Fibroblast of skin of right biceps (primary cell): ENCODE measurements at places on chromosomes 5 and 9.

DNA sequence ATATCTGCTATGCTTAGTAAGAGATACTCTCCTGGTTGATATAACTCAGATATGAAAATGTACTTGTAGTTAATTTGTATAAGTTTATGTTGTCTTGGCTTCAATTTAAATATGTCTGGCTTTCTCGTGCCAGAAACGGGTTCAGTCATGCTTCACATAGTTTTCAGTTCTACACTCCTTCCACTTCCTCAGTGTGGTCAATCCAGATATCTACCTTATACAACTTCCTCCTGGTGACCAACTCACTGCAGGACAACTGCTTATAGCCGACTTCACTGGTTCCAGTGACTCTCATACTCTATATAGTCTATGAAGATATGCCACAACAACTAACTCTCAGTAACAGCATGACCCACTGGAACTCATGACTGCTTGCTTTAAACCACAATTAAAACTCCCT lies 690.4 kb downstream of the SLCO4C1 start:
- DNase-seq, result no peak

GRCh38 chr5:108579236-108579635 lies 168.5 kb upstream of the FER start:
- DNase-seq, result no peak

DNA sequence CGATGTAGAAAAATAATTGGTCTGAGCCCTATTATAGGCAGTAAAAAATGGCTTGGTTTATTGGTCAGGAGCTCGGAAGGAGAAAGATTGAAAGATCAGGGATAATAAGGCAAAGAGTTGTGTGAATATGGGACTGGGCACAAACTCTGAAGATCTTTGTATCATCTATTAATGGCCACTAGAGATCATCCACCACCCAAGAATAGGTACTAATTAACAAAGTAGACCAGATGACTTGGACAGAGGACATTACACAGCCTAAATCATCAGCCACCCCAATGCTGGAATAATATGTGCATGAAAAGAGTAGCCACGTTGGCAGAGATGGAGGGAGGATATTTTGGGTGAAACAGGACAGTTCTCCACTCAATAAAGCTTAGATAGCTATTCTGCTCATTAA lies 364.1 kb downstream of the EFNA5 start:
- no peak for DNase-seq

DNA sequence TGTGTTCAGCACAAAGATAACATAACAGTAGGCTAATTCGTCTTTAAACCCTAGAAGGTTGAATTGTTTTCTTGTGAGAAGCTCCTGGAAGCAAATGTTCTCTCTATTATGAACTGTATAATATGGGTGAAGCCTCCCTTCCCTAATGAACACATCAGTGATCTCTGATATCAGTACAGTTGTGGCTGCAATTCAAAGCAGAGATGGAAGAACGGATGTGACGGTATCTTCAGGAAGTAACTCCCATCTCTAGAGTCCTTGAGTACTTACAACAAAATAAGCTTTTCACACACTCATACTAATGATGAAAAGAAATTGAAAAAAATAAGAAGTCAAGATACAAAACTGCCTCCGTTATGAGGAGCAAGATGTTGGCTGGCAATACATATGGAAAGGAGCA lies 4.5 kb downstream of the HCN1 start:
- no peak for DNase-seq

- no peak for DNase-seq
Measured at GRCh38 chr9:137452006-137452760, 7.0 kb downstream of the NSMF start.

DNA sequence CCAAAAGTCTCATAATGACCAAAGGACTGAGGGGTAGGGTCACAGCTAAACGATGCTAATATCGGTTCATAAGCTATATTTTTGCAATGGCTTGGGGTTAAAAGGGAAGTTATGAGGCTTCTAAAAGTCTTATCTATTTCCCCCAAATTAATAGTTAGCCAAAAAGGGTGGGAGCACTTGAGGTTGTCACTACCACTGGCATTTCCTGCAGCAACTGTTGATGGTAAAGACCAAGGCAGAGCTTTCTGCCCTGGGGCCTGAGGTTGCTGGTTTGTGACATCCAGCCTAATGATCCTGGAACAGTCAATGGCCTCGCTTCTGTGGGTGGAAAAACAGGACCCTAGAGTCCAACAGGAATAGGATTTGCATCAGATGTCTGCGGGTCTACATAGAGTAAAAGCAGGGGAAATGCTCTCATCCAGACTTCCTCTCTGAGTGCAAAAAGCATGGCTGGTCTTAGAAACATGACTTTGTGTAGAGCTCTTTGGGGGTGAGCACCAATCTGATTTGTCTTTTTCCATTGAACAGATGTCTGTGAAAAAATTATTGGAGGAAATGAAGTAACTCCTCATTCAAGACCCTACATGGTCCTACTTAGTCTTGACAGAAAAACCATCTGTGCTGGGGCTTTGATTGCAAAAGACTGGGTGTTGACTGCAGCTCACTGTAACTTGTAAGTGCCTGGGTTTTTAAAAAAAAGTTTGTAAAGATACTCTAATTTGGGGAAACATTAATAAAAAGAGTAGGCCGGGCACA lies 2.7 kb downstream of the GZMA start:
- no peak for DNase-seq

- no peak for DNase-seq
Measured at GRCh38 chr9:132125944-132126679, 35.7 kb upstream of the NTNG2 start.

GRCh38 chr9:123119566-123119965 lies 86.1 kb downstream of the GPR21 start:
- peak; percentile 38 for DNase-seq

GRCh38 chr5:125236981-125237380 lies 490.5 kb upstream of the ZNF608 start:
- DNase-seq, result peak; percentile 3

DNA sequence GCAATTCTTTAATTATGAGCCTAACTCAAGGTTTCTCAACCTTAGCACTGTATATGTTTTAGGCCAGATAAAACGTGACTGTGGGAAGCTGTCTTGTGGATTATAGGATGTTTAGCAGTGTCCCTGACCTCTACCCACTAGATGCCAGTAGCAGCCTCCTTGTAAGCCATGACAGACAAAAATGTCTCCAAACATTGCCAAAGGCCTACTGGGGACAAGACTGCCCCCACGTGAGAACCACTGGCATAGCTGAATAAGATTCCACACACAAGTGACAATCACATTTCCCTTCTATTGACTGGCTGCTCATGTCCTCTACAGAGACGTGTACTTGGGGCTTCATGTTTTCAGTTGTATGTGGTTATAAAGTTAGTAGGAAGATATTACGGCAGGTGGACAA lies 55.4 kb downstream of the GOLM1 start:
- no peak for DNase-seq

- DNase-seq, result peak; percentile 97
Measured at GRCh38 chr5:125559296-125559695, 812.9 kb upstream of the ZNF608 start.

DNA sequence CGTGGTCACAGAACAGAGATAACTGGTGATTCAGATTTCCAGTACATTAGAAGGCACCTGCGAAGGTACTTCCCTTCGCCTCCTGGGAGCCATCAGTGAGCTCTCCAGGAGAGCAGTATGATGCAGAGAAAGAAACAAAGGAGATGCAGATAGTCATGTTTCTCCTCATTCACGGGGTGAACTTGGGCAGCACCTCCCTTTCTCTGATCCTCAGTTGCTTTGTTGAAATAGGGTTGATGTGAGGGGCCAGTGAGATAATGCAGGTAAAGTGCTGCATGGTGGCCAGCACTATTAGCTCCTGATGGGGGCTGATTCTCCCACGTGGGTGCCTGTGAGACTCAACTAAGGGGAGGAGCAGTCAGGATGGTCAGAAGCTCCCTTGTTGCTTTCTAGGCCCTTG lies 46.6 kb upstream of the ZNF169 start:
- DNase-seq, result no peak

DNA sequence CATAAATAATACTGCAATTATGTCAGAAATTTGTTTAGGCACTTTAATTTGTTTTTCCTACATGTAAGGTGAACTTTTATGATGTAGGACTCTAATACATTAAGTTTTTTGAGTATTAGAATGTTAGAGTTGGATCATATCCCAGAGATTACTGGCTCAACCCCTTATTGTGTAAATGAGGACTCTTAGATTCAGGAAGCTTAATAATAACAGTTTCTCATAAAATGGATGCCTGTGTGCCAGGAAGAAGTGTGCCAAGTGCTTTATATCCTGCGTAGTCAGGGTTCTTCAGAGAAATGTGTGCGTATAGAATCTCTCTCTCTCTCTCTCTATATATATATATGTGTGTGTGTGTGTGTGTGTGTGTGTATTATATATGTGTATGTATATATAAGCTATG lies 388.5 kb downstream of the CAAP1 start:
- DNase-seq, result no peak

DNA sequence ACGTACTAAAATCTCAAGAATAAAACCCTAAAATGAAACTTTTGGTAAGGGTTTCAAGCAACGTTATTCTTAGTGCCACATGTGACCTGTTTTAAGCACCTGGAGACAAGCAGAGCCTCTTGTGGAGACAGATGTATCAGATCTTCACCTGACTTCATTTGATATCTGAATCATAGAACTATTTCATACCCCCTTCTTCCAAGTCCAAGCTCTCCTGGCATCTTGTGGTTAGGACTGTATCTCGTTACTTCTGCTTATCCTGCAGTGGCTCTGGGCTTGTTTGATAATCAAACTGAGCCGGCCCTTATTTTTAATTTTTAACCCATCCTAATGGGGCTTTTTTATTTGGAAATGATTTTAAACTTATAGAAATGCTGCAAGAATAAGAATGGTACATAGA lies 11.1 kb upstream of the FSD1L start:
- no peak for DNase-seq

DNA sequence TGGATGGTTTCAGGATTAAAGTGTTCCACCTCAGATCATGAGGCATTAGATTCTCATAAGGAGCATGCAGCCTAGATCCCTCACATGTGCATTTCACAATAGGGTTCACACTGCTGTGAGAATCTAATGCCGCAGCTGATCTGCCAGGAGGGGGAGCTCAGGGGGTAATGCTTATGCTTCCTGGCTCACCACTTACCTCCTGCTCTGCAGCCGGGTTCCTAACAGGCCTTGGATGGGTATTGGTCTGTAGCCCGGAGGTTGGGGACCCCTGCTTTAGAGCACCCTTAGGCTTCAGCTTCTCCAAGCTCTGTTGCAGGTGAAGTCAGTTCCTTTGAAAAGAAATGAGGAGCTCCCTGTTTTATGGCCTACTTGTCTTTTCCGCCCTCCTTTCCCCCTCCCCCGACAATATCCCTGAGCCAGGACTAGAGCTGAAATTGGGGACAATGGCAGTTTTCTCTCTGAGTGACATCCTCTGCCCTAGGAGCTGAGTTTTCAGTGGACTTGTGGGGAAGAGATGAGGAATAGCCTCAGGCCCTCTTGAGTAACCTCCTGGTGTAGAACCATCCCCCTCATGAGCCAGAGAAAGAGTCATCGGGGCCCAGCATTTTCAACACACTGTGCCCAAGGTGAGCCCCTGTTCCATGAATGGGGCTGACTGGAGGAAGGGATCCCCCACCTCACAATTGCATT lies 16.2 kb upstream of the MAT2B start:
- DNase-seq, result peak; percentile 17

GRCh38 chr5:64971513-64971912 lies 202.8 kb downstream of the CWC27 start:
- peak; percentile 41 for DNase-seq

DNA sequence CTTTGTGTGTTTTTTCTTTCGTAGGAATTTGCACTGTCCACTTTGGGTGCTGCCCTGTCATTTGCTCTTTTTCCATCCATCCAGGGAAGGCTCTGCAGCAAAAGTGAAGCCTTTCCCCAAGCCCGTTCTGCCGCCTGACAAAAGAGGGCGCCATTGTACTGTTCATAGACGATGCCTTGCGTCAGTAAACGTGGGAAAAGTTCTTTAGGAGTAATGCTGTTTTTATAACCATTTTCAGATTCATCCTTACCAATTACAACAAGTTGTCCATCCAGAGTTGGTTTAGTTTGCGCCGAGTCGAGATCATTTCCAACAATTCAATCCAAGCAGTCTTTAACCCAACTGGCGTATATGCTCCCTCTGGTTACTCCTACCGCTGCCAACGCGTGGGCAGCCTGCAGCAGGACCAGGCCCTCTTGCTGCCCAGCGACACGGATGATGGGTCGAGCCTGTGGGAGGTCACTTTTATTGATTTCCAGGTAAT lies 34.3 kb upstream of the RPS23 start:
- peak; percentile 80 for DNase-seq
